Myocyte (in vitro differentiated cells): ENCODE measurements at places on chromosomes 11 and 22. TPM values are rescaled to one million over a fixed set of nuclear protein-coding genes. Genes with fewer than 3 reads are reported as not detected.

The SPINDOC gene
- 16.2 and 16.8 TPM in 2 replicates for total RNA-seq

The DGCR6 gene
- 2.3 and 5.0 TPM in 2 replicates for total RNA-seq

The CCDC116 gene
- 0.13 and 0.57 TPM in 2 replicates for total RNA-seq

The PLAAT5 gene
- 0.52 and 2.8 TPM in 2 replicates for total RNA-seq

The APOL3 gene
- 1.4 and 1.7 TPM in 2 replicates for total RNA-seq

The C22orf42 gene
- not detected in 2 replicates for total RNA-seq

The CCDC157 gene
- 2.6 and 3.4 TPM in 2 replicates for total RNA-seq

The PHLDB1 gene
- 135 and 173 TPM in 2 replicates for total RNA-seq

The MOGAT2 gene
- total RNA-seq: not detected in 2 replicates

The APOBEC3F gene
- 0.08 and 0.21 TPM in 2 replicates for total RNA-seq

The FGF3 gene
- total RNA-seq: not detected in 2 replicates

The WBP2NL gene
- not detected in 2 replicates for total RNA-seq

The MRPL48 gene
- total RNA-seq: 17.6 and 21.9 TPM in 2 replicates

The OR51I1 gene
- not detected in 2 replicates for total RNA-seq

The ASCL2 gene
- total RNA-seq: not detected in 2 replicates

The PYGM gene
- 23.5 and 24.9 TPM in 2 replicates for total RNA-seq

The MS4A6E gene
- total RNA-seq: not detected in 2 replicates

The NUDT22 gene
- 69.6 and 83.6 TPM in 2 replicates for total RNA-seq

The CRYBB2 gene
- total RNA-seq: not detected in 2 replicates

The HPX gene
- not detected in 2 replicates for total RNA-seq

The SAAL1 gene
- total RNA-seq: 6.3 and 8.2 TPM in 2 replicates
